ENCODE measurements at places on chromosomes 2 and 18. TPM values are rescaled to one million over a fixed set of nuclear protein-coding genes. Genes with fewer than 3 reads are reported as not detected.
A peak's percentile ranks its signal among the peaks of the same experiment; 100 is the strongest.

- H3K36me3 ChIP-seq = no peaks in the 10 kb centered on the region
- DNase-seq = no peak
- no peaks in the 10 kb centered on the region for H3K27me3 ChIP-seq
- no peak overlapping the region for H3K4me3 ChIP-seq
These were observed 21.7 kb downstream of the CLASP1 start for GRCh38 chr2:121627525-121628050.

CRYGD gene
- total RNA-seq = not detected

GRCh38 chr2:19656011-19656410, 245.8 kb downstream of the TTC32 start:
- DNase-seq = no peak
- no peaks in the 10 kb centered on the region for H3K36me3 ChIP-seq
- no peaks in the 10 kb centered on the region for H3K4me1 ChIP-seq
- H3K27me3 ChIP-seq = no peaks in the 10 kb centered on the region
- H3K27ac ChIP-seq = no peak overlapping the region
- no peak overlapping the region for H3K4me3 ChIP-seq

- no peaks in the 10 kb centered on the region for H3K36me3 ChIP-seq
- peaks cover 88% of the 10 kb centered on the region for H3K4me1 ChIP-seq
- no peak overlapping the region for H3K4me3 ChIP-seq
- no peaks in the 10 kb centered on the region for H3K27me3 ChIP-seq
- H3K27ac ChIP-seq = peak overlapping the region; percentile 59
These were observed 73.8 kb downstream of the CLHC1 start for GRCh38 chr2:55158111-55158814.

DNA sequence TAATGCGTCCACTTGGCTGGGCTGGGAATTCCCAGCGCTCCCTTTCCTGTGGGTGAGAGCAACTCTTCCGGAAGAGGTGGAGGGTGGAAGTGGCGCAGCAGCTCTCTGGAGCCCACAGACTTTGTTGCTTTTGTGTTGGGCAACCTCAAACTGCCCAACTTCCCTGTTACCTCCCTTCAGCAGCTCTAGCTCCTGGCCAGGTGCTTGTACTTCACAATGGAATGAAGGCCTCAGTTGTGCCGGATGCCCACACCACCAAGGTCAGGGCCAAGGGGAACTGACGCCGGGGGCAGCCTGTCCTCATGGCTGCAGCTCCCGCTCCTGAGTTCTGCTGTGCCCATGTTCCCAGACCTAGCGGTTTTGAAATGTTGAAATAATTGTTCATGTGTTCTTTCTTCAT, 322.9 kb downstream of the GALR1 start:
- H3K27me3 ChIP-seq = no peaks in the 10 kb centered on the region
- H3K36me3 ChIP-seq = no peaks in the 10 kb centered on the region
- no peaks in the 10 kb centered on the region for H3K4me1 ChIP-seq
- no peak overlapping the region for H3K27ac ChIP-seq

- H3K36me3 ChIP-seq = no peaks in the 10 kb centered on the region
- no peak overlapping the region for H3K27ac ChIP-seq
- DNase-seq = no peak
- H3K4me1 ChIP-seq = no peaks in the 10 kb centered on the region
- no peak overlapping the region for H3K4me3 ChIP-seq
- H3K27me3 ChIP-seq = no peaks in the 10 kb centered on the region
These were observed 43.2 kb upstream of the NOSTRIN start for GRCh38 chr2:168758970-168759820.

AAMP gene
- 168 TPM for total RNA-seq

- DNase-seq = no peak
- H3K27ac ChIP-seq = no peak overlapping the region
- H3K36me3 ChIP-seq = no peaks in the 10 kb centered on the region
- no peak overlapping the region for H3K4me3 ChIP-seq
- H3K4me1 ChIP-seq = no peaks in the 10 kb centered on the region
- H3K27me3 ChIP-seq = no peaks in the 10 kb centered on the region
These were observed 55.5 kb upstream of the BIN1 start for GRCh38 chr2:127162261-127163089.

DNA sequence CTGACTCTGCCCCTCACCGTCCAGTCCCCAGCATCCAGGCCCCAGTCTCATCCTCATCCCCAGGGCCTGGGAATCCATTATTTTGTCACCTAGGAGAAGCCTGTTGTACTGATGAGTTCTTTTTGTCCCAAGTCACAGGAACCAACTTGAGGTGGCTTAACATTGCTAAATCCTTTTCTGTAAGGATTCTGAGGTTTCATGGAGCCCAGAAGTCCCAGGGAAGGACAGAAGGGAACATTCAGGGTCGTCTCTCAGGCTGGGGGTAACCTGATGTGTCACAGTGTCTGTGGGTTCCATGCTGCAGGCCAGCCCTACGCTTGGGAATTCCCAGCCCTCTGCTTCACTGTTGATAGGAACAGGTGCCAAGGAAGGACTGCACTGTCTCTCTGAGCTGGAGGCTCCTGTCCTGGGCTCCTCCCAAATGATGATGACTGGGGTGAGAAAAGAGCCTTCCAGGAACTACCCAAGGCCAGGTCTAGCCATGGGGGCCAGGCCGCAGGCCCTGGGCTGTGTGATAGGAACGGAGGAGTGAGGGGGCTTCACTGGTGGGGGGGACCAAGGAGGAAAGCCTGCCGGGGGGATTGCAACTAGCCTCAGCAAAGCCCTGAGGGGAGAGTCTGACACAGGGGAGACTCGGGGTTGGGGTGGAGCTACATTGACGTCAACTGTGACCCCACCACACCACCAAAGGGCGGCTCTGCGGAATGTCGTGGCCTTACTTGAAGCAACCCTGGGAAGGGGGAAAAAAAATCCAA, 145.7 kb downstream of the SMAD7 start:
- no peak overlapping the region for H3K27ac ChIP-seq
- peak; percentile 34 for DNase-seq
- H3K4me3 ChIP-seq = no peak overlapping the region

NEB gene
- 5.8 TPM for total RNA-seq

MC2R gene
- not detected for total RNA-seq

ELOA2 gene
- not detected for total RNA-seq

DNA sequence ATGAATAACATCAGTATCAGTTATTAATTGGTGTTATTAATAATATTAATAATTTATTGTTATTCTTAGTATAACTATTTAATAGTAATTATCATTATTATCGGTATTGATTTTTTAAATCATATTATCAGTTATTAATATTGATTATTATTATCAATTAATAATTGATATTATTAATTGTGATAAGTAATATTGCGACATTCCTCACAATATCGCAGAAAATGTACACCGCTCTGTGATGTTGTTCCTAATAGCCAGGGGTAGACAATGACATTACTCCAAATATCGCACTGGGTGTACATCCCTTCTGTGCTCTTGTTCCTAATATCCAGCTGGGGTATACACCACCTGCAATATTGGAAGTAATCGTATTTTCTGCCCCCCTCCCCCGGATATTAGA, 23.3 kb upstream of the NAGK start:
- no peak for DNase-seq
- no peaks in the 10 kb centered on the region for H3K36me3 ChIP-seq
- H3K4me3 ChIP-seq = no peak overlapping the region
- H3K4me1 ChIP-seq = no peaks in the 10 kb centered on the region
- H3K27me3 ChIP-seq = no peaks in the 10 kb centered on the region

G6PC2 gene
- total RNA-seq = not detected

DNA sequence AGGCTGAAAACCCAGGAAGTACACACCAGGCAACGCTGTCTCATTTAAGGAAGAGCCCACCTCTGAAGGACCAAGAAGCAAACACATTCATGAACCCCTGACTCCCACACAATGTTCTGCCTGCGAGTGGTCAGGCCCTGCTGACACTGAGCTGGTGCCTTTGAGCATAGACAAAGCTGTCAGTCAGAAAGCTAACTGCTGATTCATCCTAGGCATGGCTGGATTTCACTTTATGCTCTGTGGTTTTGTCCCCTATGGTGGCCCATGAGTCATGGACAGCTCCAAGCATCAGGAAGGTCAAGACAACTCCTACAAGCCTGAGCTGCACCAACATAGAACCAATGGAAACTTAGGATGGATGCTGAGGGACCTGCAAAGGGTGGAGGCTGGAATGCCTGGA, 78.9 kb downstream of the UXS1 start:
- no peaks in the 10 kb centered on the region for H3K27me3 ChIP-seq
- DNase-seq = no peak
- peaks cover 23% of the 10 kb centered on the region for H3K36me3 ChIP-seq

DNA sequence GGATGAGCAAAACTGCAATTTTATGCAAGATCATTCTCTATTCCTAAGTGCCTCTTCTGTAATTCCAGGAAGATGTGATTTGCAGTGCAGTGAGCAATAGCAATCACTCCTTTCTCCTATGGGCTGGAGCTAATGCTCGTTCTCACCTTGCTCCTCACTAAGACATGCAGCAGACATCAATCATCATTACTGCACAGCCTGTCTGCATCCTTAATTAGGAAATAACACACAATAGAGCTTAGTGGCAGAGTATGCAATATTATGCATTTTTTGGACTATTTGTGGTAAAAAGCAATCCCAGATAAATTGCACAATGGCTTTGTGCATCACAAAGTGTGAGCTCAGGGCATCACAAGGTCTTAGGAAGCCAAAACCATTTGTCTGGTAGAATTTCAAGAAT, 32.6 kb upstream of the RAPH1 start:
- no peaks in the 10 kb centered on the region for H3K36me3 ChIP-seq
- DNase-seq = no peak
- H3K27ac ChIP-seq = no peak overlapping the region
- no peaks in the 10 kb centered on the region for H3K27me3 ChIP-seq

KLHL30 gene
- 0.88 TPM for total RNA-seq

TUBA4B gene
- 8.9 TPM for total RNA-seq

CSRNP3 gene
- total RNA-seq = 1.0 TPM

DNA sequence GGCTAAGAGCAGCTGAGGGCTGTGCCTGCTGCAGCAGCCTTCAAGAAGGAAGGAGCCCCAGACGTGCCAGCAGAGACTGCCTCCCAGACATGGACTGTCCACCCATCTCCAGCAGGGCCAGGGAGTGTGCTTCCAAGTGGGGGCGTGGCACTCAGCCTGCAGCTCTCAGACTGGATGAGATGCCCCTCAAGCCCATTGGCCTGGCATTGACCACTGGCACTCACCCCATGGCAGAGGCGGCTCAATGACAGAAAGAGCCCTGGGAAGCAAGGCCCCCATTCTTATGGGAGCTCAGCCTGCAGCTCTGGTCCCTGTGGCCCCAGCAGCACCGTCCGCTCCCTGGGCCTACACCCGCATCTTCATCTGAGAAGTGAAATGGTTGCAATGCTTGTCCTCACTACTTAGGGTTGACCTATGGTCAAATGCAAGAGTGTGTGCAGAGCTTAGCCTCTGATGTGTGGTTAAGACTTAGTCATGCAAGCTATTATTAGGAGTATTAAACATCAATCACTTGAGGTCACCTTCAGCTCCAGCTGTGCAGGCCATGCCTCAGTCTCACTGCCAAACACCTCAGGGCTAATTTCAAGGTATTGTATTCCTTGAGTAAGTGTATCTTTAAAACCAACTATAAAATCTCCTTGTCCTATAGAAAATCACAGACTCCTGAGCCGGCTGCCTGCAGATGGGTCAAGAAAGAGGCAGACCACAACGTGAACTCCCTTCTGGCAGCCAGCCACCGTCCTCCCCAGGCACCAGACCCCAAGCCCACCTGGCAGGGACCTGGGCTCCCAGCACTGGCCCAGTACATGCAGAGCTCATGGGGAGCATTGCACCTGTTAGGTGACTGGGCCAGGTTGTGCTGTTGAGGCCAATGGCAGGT, 194.8 kb downstream of the NDUFA10 start:
- no peak for DNase-seq
- no peaks in the 10 kb centered on the region for H3K27me3 ChIP-seq
- no peak overlapping the region for H3K4me3 ChIP-seq
- H3K27ac ChIP-seq = no peak overlapping the region
- no peaks in the 10 kb centered on the region for H3K36me3 ChIP-seq

GRCh38 chr2:38810488-38810887, 32.5 kb downstream of the GEMIN6 start:
- no peak for DNase-seq
- H3K27ac ChIP-seq = no peak overlapping the region
- no peaks in the 10 kb centered on the region for H3K4me1 ChIP-seq
- no peak overlapping the region for H3K4me3 ChIP-seq

DNA sequence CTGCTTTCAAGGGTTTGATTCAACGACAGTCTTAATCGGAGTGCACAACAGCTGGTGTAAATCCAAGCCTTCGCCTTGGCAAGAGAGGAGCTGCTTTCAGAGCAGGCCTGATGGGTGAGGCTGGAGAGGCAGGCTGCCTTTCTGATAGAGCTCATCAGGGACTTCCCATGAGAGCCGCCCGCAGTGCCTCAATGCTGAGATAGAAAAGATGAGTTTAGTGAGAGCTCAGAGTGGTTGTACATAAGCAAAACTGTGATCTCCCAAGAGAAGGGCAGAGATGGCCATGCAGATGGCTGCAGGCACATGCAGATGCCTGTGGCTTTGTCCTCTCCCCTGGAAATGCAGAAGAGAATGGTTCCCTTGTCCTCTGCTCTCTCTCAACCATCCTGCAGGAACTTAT, 122.1 kb downstream of the ARL4C start:
- H3K4me3 ChIP-seq = no peak overlapping the region
- no peak for DNase-seq
- H3K4me1 ChIP-seq = no peaks in the 10 kb centered on the region
- no peaks in the 10 kb centered on the region for H3K27me3 ChIP-seq
- no peaks in the 10 kb centered on the region for H3K36me3 ChIP-seq
- no peak overlapping the region for H3K27ac ChIP-seq

DNA sequence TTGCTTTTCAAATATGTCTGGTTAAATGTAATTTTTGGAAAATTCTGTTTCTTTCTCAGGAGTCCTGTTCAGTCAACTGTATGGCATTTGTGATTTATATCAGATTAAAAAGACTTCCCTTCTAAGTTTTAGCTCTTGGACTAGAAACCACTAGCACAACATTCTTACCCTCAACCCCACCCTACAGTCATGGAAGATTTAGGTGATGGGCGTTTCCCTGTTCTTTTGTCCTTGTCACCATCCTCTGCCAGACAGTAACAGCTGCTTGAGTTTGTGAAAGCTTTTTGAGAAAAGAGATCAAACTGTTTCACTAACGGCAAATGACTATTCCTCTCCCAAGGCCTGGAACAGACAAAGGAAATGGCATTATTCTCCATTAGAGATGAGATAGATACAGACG, 31.8 kb downstream of the SERPINB5 start:
- no peak for DNase-seq
- H3K27me3 ChIP-seq = no peaks in the 10 kb centered on the region
- H3K4me1 ChIP-seq = no peaks in the 10 kb centered on the region
- no peak overlapping the region for H3K4me3 ChIP-seq

DNA sequence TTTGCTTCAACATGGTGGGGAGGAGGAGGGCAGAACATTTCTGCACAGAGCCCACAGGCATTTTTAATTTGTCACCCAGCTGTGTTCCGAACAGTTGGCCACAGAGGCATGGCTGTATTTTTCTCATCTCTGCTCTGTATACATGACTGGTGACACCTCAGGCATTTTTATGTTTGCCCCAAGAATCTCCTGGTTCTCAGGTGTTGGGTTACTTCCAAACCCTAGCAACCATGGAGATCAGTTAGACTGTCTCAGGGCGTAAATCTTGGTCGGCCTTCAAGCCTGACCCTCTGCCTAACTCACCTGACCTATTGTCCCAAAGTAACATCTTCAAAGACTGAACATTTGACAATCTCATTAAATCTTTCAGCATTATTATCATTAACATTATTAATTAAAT, 100.0 kb downstream of the ABCA12 start:
- no peak overlapping the region for H3K27ac ChIP-seq
- DNase-seq = no peak
- H3K4me1 ChIP-seq = no peaks in the 10 kb centered on the region
- no peaks in the 10 kb centered on the region for H3K27me3 ChIP-seq
- no peaks in the 10 kb centered on the region for H3K36me3 ChIP-seq
- no peak overlapping the region for H3K4me3 ChIP-seq

- H3K27ac ChIP-seq = no peak overlapping the region
- no peak for DNase-seq
- no peaks in the 10 kb centered on the region for H3K27me3 ChIP-seq
These were observed 64.4 kb downstream of the PLEKHM3 start for GRCh38 chr2:207960911-207961310.

SLC35F6 gene
- total RNA-seq = 59.4 TPM

RGPD8 gene
- total RNA-seq = 19.3 TPM

SLC14A1 gene
- 33.1 TPM for total RNA-seq
